WTC11 (cell line): ENCODE measurements at places on chromosomes 4 and X. TPM values are rescaled to one million over a fixed set of nuclear protein-coding genes. Genes with fewer than 3 reads are reported as not detected.

THAP6 gene
- 11.8 to 13.3 TPM (median 12.5 TPM) in 3 replicates for total RNA-seq

CYTL1 gene
- 3.2 to 7.9 TPM (median 7.1 TPM) in 3 replicates for total RNA-seq

FDCSP gene
- total RNA-seq = not detected in 3 replicates

MFAP3L gene
- 12.1 to 31.3 TPM (median 16.4 TPM) in 3 replicates for total RNA-seq

PHOX2B gene
- not detected in 3 replicates for total RNA-seq

CHRNA9 gene
- total RNA-seq = 1.2 to 1.9 TPM (median 1.8 TPM) in 3 replicates

HSPA4L gene
- total RNA-seq = 6.9 to 9.9 TPM (median 9.6 TPM) in 3 replicates

TASL gene
- total RNA-seq = not detected in 3 replicates

OCIAD2 gene
- 82.7 to 103 TPM (median 91.3 TPM) in 3 replicates for total RNA-seq

TET2 gene
- total RNA-seq = 2.7 to 3.4 TPM (median 2.9 TPM) in 3 replicates

DNA sequence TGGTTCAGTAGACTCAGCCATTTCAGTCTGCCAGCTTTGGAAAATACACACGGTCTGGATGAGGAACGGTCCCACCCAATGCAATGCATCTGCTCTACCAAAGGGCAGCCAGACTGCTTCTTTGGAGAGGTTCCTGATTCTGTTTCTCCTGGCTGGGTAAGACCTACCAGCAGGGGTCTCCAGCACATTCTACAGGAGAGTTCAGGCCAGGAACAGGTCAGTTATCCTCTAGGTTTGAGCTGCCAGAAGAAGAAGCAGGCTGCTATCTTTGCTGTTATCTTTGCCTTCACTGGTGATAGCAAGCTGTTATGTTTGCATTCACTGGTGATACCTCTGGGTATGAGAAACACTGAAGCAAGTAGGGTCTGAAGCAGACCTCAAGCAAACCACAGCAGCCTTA is 45.5 kb upstream of the PBDC1 start:
- DNase-seq = no peak

- DNase-seq = peak; percentile 20
Observed at GRCh38 chr4:102169345-102169744, 175.9 kb downstream of the SLC39A8 start.

DNA sequence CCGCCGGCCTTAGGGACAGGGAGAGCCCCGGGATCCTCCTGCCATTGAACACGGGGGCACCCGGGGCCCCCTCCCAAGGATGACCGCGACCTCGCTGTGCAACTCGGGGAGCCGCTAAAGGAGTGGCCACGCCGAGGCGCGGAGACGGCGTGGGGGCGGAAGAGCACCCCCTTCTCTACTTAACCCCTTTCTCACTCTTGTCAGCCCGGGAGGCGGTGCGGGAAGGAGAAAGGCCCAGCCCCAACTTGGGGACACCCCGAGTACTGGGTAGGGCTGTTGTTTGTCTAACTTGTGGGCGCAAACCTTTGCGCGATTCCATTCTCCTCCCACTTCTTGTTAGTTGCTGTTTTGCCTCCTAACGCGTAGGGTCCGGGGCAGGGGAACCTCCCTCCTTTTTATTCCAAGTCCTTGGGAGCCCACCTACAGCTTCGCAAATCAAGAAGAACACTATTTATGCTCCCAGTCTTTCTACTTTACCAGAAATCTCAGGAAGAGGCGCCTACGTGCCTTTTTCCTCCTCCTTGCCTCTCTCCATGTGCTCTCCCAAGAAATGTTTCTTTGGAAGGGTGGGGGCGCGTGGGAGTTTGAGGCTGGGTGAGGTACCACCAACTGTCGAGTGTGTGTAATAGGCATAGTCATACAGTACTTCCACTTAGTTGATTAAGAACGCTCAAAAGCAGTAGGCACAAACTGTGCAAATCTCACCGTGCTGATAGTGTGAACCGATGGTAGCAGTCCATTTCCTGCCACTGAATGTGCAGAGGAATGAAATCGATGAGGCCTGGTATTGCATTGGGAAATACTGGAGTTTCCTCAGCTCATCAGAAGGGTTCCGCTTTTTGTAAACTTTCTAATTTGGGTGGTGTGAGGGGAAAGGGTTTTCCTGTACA is 813 bp downstream of the DIAPH2 start:
- DNase-seq = peak; percentile 12

- DNase-seq = no peak
Observed at GRCh38 chr4:106993827-106994226, 42.3 kb downstream of the DKK2 start.

GRCh38 chr4:8321220-8321619 is 51.7 kb downstream of the HTRA3 start:
- no peak for DNase-seq

- no peak for DNase-seq
Observed at GRCh38 chr4:27048429-27049238, 188.0 kb downstream of the STIM2 start.

DNA sequence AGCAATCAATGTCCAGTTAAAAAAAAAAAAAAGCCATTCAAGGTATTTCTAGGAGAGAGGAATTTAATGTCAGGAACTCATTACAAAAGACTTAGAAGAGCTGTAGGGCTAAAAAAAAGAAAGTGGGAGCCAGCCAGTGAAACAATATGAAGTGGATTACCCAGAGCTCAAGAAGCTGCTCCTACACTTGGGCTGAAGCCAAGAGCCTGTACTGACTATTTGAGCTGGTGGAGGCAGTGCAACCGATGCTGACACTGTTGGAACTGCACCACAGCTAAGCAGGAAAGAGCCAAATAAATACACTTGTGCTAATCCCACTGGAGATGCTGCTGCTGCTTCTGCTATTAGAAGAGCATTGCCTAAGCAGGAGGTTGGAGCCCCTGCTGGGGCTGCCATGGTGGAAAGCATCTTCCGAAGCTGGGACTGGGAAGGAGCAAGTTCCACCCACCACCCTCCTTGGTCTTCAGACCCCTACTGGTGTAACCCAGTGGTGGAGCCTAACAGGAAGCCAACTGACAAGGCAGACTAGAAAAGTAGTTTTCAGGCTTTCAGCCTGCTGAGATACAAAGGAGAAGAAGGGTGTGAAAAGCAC is 65.4 kb downstream of the CXXC4 start:
- DNase-seq = no peak

GRCh38 chr4:120472447-120473131 is 405.9 kb upstream of the MAD2L1 start:
- DNase-seq = no peak

GRCh38 chrX:77275392-77275791 is 171.8 kb upstream of the FGF16 start:
- no peak for DNase-seq

DNA sequence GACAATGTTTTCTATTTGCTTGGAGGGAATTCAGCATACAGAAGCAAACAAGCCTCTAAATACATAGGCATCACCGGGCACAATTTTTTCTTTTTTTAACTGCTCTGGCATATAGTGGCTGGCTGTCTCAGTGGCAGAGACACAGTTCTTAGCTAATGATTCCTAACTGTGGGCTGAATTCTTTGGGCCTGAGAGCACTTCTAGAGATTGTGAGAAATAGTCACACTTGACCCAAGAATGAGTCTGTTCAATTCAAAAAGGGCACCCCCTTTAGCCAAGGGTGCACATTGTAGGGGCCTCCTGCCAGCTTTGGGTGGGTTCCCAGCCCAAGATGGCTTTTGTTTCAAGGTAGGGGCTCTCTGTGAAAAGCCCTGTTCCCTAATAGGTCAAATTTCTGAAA is 345.7 kb downstream of the ARHGAP10 start:
- no peak for DNase-seq

DNA sequence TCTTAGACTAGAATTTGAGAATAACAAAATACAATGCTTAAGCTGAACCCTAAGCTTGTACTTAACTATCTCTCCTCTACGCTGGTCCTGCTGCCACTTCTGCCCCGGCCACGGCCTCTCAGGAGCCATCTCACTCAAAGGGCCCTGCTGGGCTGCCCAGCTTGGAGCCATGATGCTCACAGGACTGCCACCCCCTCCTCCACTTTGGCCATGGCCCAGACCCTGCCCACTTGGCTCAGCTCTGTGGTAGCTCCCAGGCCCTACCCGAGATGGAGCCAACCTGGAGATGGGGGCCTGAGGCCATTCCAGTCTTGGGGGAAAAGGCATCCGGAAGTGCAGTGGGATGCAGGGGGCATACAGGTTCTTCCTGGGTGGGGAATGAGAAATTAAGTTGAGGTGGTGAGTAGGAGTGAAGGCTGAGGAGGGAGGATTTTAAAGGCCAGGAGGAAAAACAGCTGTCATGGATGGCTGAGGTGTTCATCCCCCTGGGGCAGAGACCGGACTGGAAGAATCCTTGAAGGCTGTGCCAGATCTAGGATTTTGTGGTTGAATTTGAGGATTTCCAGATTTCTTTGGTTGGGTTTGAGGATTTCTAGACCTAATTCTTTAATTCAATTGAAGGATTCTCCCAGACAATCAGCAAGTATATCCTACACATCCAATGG is 824 bp downstream of the SASH3 start:
- no peak for DNase-seq

DNA sequence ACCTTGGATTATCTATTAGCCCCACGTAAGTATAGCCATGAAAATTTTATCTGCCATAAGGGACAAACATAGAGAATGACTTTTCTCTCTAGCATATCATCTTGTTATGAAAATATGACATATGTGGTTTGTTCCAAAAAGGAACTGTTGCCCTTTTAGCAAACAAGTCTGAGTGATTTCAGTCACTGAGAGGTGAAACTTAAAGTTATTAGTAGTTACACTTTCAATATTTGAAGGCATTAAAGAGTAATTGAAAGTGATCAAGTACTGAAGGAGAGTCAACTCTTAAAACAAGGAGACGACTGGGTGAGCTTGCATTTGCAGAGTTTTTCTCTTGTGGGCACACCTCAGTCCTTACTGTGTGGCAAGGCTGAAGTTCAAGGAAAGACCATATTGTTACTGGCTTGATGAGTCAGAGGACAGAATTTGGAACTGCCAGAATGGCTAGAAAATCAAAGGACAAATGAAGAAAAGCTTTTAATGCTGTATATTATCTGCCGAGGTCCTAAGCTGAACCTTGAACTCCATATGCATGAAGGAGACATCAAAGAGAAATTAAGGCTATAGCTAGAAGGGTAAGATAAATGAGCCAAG is 205.1 kb upstream of the EMCN start:
- DNase-seq = no peak

GRCh38 chr4:71713611-71714203 is 70.2 kb downstream of the GC start:
- no peak for DNase-seq

GRCh38 chr4:2591189-2591588 is 54.7 kb downstream of the FAM193A start:
- DNase-seq = peak; percentile 54

- DNase-seq = no peak
Observed at GRCh38 chrX:46165866-46166265, 379.4 kb downstream of the ZNF674 start.

GRCh38 chrX:139823806-139824205 is 109.0 kb downstream of the ATP11C start:
- DNase-seq = no peak

DNA sequence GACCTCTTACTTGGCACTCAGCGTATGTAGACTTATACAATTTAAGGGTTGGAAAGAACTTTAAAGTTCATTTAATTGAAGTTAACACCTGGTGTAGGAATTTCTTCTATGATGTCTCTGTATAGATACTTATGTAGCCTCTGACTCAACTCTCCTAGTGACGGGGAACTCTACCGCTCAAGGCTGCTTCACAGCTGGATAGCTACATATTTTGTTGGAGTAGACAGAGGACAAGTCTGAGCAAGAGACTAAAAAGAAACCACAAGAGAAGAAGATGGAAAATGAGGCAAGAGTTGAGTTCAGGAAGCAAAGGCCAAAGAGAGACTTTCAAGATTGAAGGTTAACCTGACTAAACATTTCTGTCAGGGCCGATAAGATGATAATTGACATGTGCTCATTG is 52.6 kb downstream of the GPR50 start:
- no peak for DNase-seq

- DNase-seq = no peak
Observed at GRCh38 chrX:39459952-39460351, 637.8 kb downstream of the BCOR start.

GRCh38 chrX:137118136-137118535 is 84.3 kb upstream of the GPR101 start:
- no peak for DNase-seq

DNA sequence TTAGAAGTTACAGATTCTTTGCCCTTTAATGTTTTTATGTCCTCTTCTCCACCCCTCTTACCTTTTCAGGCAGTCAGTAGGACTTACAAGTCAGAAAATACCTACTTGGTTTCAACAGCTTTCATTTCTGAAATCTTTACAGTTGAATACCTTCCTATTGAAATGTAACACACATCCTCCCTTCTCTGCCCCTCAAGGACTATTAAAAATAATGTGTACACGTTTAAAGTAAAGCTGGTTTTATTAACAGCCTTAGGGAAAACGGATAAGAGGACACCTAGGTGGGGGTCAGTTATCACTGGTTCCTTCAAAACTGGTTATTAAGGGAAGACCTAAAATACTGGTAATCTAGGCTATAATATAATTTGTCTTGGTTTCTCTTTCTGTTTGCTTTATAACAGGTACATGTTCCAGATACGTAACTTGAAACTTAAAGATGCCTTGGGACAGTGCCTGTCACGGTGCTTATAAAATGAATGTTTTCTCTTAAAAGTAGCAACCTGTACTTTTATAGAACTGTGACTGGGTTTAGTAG is 1.8 kb downstream of the CCSER1 start:
- no peak for DNase-seq

- DNase-seq = no peak
Observed at GRCh38 chr4:105357258-105357980, 116.4 kb downstream of the PPA2 start.

DNA sequence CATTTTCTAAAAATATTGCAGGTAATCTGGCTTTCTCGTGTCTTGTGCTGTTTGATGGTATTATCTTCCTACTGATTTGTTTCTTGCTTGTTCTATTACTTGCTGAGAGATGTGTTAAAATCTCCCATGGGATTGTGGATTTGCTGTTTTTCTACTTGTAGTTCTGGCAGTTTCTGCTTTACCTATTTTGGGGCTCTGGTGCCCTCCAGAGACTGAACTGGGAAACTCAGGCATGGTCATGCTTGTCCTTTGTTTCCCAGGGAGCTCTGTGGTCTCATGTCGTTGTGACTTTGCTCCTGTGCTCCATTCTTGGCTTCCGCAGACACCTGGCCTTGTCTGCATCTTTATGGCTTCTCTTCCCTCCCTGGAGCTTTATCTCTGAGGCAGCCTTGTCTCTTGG is 39.5 kb downstream of the NSD2 start:
- DNase-seq = peak; percentile 69

DNA sequence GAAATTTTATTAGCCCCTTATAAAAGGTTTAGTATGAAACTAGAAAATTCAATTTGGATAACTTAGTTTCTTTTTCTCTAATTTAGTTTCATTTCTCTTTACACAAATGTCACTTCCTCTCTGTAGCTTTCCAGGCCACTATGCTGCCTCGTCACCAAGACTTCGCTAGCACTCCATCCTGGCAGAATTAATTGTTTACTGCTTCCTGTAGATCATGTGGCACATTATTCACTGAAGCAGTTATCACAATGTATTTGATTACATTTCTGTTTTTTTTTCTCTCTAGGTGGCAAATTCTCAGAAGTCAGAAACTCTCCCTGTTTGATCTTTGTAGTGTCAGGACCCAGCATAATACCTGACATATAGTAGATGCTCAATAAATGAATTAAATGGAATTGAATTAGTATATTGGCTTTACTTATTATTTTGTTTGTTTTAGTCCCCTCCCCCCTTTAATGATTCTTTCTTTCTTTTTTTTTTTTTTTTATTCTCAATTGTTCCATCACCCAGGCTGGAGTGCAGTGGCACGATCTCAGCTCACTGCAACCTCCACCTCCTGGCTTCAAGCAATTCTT is 9.3 kb upstream of the SAT1 start:
- no peak for DNase-seq
